ENCODE measurements at places on chromosomes 6 and 20. TPM values are rescaled to one million over a fixed set of nuclear protein-coding genes. Genes with fewer than 3 reads are reported as not detected.

DEF6 gene
- total RNA-seq: 236 TPM

SIRPA gene
- 2.4 TPM for total RNA-seq

LY86 gene
- 1.5 TPM for total RNA-seq

UTRN gene
- 219 TPM for total RNA-seq

OR2H1 gene
- total RNA-seq: not detected

CDK5RAP1 gene
- total RNA-seq: 50.9 TPM

JARID2 gene
- total RNA-seq: 20.2 TPM

PSORS1C1 gene
- not detected for total RNA-seq

HCRTR2 gene
- total RNA-seq: not detected

TREML2 gene
- total RNA-seq: 0.39 TPM

TFAP2C gene
- not detected for total RNA-seq

PHACTR1 gene
- total RNA-seq: 0.44 TPM

ULBP2 gene
- not detected for total RNA-seq

HEY2 gene
- total RNA-seq: not detected

ADGRF5 gene
- total RNA-seq: not detected

FGD2 gene
- 1.4 TPM for total RNA-seq

SLCO4A1 gene
- 0.97 TPM for total RNA-seq

TCF15 gene
- not detected for total RNA-seq

C20orf202 gene
- not detected for total RNA-seq

SLC22A2 gene
- total RNA-seq: not detected

MYMX gene
- not detected for total RNA-seq

CYP39A1 gene
- not detected for total RNA-seq

NOX3 gene
- not detected for total RNA-seq

HCK gene
- 1.0 TPM for total RNA-seq

FRS3 gene
- total RNA-seq: 8.9 TPM

TRERF1 gene
- 25.9 TPM for total RNA-seq

TCP11 gene
- total RNA-seq: not detected

MUC22 gene
- not detected for total RNA-seq

BCAS1 gene
- total RNA-seq: 0.32 TPM

BHLHE23 gene
- not detected for total RNA-seq

FABP7 gene
- total RNA-seq: not detected

MCCD1 gene
- not detected for total RNA-seq

LCA5 gene
- 0.23 TPM for total RNA-seq

DEFB132 gene
- total RNA-seq: not detected

SAYSD1 gene
- 22.4 TPM for total RNA-seq

GSTA3 gene
- total RNA-seq: not detected

SRMS gene
- total RNA-seq: not detected

RIPPLY2 gene
- total RNA-seq: not detected

COL9A3 gene
- not detected for total RNA-seq

EIF2S2 gene
- total RNA-seq: 52.2 TPM

PTK6 gene
- not detected for total RNA-seq

RBL1 gene
- 29.9 TPM for total RNA-seq

CAGE1 gene
- 0.17 TPM for total RNA-seq

CENPW gene
- 1.4 TPM for total RNA-seq

SLC16A10 gene
- 9.8 TPM for total RNA-seq

OR2B6 gene
- not detected for total RNA-seq

SLC22A1 gene
- total RNA-seq: 0.93 TPM

FRK gene
- total RNA-seq: not detected

All from CD4-positive, alpha-beta memory T cell (primary cell).